NCI-H1092 treated with DMSO at 0.1 percent for 48 hours (cell line): ENCODE measurements at places on chromosomes 3 and 15.

DNA sequence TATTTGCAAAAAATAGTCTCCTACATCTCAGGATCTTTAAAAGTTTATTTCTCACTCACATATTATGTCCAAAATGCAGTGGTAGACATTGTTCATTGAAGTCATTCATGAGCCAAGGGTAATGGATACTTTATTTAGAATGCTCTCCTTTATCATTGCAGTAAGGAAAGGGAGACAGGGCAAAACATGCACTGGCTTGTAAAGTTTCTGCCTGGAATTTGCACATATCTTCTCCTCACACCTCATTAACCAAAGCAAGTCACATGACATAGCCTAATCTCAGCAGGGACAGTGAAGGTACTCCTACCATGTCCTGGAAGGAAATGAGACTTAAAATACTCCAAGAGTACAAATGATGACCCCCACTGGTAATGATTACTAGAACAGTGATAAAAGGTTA lies 333.7 kb upstream of the EPHA3 start:
- DNase-seq: no peak

DNA sequence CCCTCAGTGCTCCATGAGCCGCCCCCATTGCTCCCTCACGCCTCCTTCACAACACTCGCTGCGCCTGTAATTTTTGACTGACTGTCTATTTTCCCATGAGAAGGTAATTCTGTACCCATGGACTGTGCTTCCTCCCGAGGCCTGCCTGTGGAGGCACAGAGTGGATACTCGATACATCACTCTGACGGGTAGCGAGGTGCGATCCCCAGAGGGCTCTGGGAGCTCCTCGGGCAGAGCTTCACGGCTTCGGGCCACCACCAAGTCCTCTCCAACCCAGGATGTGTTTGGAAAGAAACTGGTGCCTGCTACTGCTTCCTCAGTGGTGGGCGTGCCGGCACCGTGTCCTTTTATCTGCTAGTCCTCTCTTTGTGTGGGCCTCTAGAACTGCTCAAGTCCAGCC lies 108.6 kb upstream of the DLG1 start:
- no peak for DNase-seq

- no peak for DNase-seq
Measured at GRCh38 chr15:64161688-64162477, 939 bp downstream of the PPIB start.

DNA sequence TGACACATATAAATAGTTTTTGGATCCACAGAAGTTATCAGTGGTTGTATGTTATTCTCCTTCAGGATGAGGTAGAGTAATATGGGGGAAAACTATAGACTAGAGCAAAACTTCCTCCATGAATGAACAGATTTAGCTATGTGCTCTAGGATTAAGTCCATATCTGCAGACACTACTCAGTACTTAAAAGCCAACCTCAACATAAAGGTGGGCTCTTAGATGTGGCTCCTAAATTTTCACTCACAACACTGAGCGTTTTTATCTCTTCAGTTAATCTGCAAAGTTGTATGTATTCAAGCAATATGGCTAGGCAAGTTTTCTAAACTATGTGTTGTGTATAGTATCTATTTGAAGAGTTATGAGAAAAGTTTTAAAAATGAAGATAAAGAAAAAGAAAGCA lies 147.0 kb upstream of the SLITRK3 start:
- DNase-seq: no peak

GRCh38 chr3:178370387-178370786 lies 165.8 kb upstream of the KCNMB2 start:
- DNase-seq: no peak
